Cardiac septum (tissue), 1 donor: ENCODE measurements at places on chromosomes 7 and 10.

DNA sequence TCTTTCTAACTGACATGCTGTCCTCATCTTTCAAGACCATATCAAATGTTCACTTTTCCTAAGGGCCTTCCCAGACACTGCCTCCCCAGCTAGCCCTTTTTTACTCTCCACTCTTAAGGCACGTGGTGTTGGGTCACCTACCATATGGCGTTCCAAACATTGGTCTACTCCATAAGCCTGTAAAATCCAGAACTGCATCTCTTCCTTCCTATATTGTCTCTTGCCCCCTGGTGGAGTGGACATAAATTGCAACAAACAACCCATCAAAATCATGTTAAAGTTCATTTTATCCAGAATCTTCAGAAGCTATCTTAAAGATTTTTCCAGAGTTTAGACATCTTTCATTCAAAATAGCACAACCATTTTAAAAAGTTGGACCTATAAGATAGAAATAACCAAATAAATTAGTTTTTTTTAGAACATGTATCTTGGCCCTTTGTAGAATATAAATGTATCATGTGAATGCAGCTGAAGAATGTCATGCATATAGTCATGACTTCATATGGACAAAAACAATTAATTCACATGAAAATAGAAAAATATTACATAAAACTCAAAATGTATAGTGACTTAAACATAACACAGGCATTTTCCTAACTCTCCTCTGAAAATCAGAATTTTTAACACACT, 180.6 kb upstream of the CHRM2 start:
- no peak for DNase-seq

GRCh38 chr7:4245866-4246470, 436.1 kb upstream of the FOXK1 start:
- DNase-seq: peak; percentile 66

DNA sequence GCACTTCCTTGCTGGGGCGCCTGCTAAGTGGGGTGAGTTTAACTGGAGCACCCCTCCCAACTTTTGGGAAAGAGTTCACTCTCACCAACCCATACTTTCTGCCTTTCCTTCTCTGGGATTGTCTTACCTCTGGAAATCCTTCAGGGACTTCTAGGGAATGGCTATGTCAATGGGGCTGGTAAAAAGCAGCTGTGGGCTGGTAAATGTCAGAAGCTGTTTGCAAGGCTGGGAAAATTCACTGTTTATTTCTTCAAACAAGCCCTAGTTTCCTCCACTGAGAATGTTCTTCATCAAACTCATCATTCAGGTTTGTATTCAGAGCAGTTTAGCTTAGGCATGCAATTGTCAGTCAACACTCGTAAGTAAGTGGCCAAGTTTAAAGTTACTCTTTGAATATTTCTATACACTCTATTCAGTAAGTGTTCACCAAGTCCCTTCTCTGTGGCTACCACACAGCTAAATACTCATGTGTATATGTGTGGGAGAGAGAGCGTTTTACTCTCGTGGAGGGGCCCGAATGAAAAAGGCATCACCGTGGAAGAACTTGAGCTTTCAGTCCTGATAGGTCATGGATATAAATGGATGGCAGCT, 654.8 kb downstream of the LRMDA start:
- DNase-seq: no peak

- no peak for DNase-seq
Observed at GRCh38 chr7:127582361-127582760, 3.0 kb downstream of the GCC1 start.
